ENCODE measurements at places on chromosomes 13 and 19. TPM values are rescaled to one million over a fixed set of nuclear protein-coding genes. Genes with fewer than 3 reads are reported as not detected.

GRCh38 chr19:2280633-2281264, 1.2 kb downstream of the PEAK3 start:
- no peak for DNase-seq

Gene PBX4
- total RNA-seq = 0.10 TPM

Gene CD70
- total RNA-seq = not detected

Gene NLRP9
- not detected for total RNA-seq
